OCI-LY7 (cell line): ENCODE measurements at places on chromosomes 2 and 18.

DNA sequence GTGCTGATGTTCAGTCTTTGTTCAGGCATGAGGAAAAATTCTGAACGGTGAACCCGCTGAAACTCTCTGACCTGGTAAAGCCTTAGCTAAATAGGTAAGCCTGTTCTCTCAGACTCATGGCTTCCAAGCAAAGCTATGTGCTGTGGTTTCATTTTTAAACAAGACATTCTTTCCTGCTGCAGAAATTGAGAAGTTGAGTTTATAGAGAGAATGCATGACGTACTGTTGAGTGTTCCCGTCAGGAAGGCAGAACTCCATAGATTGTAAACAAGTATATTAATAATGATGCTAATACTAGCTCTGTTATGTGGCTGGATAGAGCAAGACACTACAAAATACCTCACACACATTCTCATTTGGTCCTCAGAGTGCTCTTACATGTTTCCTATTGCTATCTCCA is 424.0 kb upstream of the CRIM1 start:
- DNase-seq = no peak

GRCh38 chr2:45494275-45494977 is 116.6 kb downstream of the SRBD1 start:
- DNase-seq = peak; percentile 88

DNA sequence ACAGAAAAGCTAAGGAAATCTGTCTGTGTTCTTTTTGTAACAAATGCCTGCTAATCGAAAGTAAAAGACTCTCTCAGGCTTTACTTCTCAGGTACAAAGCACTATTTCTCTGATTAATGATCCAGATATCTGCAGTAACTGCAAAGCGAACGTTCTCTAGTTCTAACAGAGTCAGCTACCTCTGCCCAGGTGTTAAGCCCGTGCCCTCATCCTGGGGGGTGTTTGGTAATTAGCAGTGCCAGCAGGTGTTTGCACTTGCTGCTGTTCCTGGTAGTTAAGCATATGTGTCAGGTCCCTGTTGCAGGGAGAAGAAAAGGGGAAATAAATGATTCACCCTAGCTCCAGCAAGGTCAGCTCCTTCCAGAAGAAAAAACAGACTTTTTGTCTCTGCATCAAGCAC is 58.8 kb upstream of the CRIM1 start:
- DNase-seq = no peak

DNA sequence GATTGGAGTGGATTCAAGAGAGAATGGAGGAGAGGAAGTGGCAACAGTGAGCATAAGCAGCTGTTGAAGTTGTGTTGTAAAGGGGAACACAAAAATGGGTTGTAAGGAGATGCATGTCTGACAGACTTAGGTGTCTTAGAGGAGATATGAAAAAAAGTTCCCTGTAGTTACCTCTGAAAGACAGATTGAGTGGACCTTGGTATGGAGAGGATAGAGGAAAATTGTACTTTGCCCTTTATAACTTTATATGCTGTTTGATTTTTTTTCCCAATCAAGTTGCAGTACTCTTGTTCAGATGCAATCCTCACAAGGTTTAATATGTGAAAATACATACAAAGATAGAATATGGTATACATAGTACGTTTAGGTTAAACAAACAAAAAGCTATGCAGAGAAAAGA is 73.6 kb downstream of the LYPD6B start:
- DNase-seq = no peak

GRCh38 chr18:77119101-77119850 is 13.3 kb downstream of the MBP start:
- no peak for DNase-seq

GRCh38 chr18:63963615-63964256 is 6.1 kb upstream of the SERPINB8 start:
- peak; percentile 50 for DNase-seq

DNA sequence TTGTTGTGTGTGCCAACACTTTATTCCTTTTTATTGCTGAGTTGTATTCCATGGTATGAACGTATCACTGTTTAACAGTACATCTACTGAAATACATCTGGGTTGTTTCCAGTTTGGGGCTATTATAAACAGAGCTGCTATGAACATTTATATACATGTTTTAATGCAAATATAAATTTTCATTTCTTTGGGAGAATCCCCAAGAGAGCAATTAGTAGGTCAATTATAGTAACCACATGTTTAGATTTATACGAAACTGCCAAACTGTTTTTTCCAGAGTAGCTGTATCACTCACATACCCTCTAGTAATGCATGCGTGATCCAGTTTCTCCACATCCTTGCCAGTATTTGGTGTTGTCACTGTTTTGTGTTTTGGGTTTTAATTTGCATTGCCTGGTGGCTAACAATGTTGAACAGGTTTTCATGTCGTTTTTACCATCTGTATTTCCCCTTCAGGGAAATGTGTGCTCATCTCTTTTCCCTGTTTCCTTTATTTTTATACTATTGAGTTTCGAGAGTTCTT is 81.0 kb downstream of the TMEM131 start:
- DNase-seq = no peak

- DNase-seq = no peak
Measured at GRCh38 chr2:160963957-160964356, 196.3 kb upstream of the TANK start.

DNA sequence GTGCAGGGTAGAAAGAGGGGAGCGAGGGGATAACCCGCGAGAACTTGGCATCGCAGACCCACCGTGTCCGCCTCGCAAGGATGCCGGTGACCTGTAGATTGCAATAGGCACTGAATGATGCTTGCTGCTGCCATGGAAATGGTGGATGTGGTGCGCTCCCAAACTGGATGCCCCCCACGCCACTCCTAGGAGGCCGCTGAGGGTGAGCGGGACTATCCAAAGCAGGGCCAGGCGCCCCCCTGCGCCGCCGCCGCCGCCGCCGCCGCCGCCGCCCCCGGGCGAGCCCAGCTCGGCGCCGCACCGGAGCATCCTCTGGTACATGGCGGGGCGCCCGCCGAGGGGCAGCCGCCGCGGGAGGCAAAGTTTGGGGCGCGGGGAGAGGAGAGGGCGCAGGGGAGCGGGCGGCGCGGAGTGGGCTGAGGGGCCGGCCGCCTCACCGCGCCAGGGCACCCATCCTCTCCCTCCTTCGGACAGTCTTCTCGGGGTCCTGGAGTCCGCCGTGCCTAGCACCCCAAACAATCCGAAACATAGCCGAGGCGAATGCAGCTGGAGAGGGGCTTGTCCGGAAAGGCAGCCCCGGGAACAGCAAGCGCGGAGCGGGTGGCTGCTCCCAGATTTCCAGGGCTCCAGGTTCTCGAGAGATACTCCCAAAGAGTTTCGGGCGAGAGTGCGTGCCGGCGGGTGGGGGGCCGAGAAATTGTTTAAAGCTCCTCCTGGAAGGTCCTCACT is 685.1 kb downstream of the NRXN1 start:
- DNase-seq = no peak

- no peak for DNase-seq
Measured at GRCh38 chr2:71932780-71933466, 214.7 kb downstream of the CYP26B1 start.

GRCh38 chr2:42978887-42979415 is 186.6 kb upstream of the HAAO start:
- no peak for DNase-seq

DNA sequence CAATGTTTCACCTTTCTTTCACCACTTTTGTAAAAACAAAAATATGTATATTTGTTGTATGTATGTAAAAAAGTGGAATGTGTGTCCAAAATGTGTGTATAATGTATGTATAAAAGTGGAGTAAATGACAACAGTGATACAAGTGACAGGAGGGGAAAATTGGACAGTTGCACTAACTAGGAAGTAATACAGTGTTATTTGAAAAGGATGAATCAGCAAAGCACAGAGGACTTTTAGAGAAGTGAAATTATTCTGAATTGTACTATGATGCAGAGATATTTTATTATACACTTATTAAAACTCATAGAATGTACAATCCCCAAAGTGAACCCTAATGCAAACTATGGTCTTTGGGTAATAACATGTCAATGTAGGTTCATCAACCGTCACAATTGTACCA is 331.3 kb upstream of the CNTNAP5 start:
- DNase-seq = no peak

- no peak for DNase-seq
Measured at GRCh38 chr2:57674025-57674424, 372.6 kb upstream of the VRK2 start.
